ENCODE measurements at places on chromosomes 5 and 9. TPM values are rescaled to one million over a fixed set of nuclear protein-coding genes. Genes with fewer than 3 reads are reported as not detected.

Gene SLC46A2
- not detected for total RNA-seq

Gene SLC6A7
- total RNA-seq, result not detected

Gene PELO
- total RNA-seq, result 13.9 TPM

Gene BARHL1
- not detected for total RNA-seq

Gene BTNL9
- 0.19 TPM for total RNA-seq

Gene FAM153A
- not detected for total RNA-seq

Gene MAP3K1
- total RNA-seq, result 29.7 TPM

Gene SPATA31A3
- not detected for total RNA-seq

Gene FYB1
- not detected for total RNA-seq

Gene IL31RA
- total RNA-seq, result 1.6 TPM

Gene SLC35D2
- total RNA-seq, result 22.4 TPM
